ENCODE measurements at places on chromosomes 1 and 21.

DNA sequence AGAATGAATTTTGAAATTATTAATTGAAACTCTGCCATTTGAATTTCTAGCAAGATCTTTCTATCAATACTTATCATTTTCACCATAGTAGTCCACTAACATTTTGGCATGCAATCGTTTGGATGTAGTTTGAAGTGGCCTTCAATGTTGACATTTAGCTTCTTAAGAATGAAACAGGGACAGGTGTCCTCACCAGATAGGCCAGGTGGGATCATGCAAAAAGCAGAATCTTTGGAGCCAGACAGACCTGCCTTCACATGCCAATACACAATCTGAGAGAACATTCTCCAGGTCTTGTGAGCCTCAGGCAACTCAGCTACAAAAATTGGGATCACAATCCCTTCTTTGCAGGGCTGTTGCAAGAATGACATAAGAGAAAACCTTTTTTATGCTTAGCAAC lies 18.3 kb upstream of the HSPA13 start:
- DNase-seq: no peak

DNA sequence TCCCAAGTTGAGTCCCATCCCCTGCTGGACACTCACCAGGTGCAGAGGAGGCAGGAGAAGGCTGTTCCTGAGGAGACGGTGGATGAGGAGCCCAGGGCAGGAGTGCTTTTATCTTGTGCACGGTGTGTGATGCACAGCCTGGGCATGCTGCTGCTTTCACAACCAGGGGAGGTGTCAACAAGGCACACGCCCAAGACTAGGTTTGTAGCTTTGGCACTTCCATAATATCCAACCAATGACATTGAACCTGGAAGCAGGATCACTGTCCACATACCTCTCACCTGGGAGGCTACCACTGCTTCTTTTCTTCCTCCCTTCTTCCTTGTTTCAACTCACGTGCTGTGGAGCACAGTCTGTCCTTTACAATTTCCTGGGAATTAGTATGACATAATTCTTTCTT lies at the start of gene LCE3D:
Gene LCE3D, minus strand, starts transcription at position 84 of the 400 bp plus-strand sequence. CDS start 580 bp downstream, outside the sequence.
- DNase-seq: no peak

DNA sequence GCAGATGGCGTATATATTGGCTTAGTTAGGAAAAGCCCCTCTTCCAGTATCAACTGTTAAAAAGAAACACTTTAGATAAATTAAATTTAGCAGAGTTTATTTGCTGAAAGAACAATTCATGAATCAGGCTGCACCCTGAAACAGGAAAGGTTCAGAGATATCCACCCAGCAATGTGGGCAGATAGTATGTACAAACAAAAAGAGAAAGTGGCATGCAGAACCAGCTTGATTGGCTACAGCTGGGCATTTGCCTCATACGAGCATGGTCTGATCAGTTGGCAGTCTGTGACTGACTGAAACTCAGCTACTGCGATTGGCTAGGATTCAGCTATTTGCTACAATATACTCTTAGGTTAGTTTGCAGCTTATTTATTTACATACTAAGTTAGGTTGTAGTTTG lies 98.2 kb downstream of the ZC3H11B start:
- DNase-seq: no peak

DNA sequence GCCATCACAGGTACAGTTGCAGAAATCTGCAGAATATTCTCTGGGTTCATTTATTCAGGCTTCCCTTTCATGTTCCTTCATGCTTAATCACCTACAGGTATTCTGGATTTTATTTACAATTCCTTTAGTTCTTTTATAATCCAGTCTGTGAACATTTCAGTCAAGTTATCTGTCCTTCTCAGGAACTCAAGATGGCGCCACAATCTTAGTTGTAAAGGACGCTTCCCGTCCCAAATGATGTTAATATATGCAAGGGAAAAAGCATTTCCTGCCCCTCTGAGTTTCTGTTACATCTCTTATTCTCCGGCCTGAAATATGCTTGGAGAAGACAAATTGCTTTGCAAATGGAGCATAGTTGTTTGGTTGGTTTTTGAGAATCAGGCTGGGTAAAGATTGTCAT lies 19.3 kb downstream of the F3 start:
- peak; percentile 77 for DNase-seq

Data from NB4 (cell line).